Articular chondrocyte of knee joint (primary cell): ENCODE measurements at places on chromosomes 12 and 14. TPM values are rescaled to one million over a fixed set of nuclear protein-coding genes. Genes with fewer than 3 reads are reported as not detected.

Gene MORN3
- total RNA-seq: 1.0 and 1.3 TPM in 2 replicates

Gene NRXN3
- 0.11 TPM in 1 of 2 replicates, not detected in the other for total RNA-seq

Gene RIPK3
- 180 and 256 TPM in 2 replicates for total RNA-seq

Gene PLEKHH1
- 0.26 and 0.86 TPM in 2 replicates for total RNA-seq

Gene CPNE8
- 21.3 and 25.9 TPM in 2 replicates for total RNA-seq

Gene PPP4R3A
- total RNA-seq: 50.0 and 63.5 TPM in 2 replicates

Gene SMCO2
- total RNA-seq: 0.43 and 1.6 TPM in 2 replicates

Gene FGF23
- total RNA-seq: not detected in 2 replicates

Gene BIN2
- not detected in 2 replicates for total RNA-seq

Gene KRT78
- not detected in 2 replicates for total RNA-seq
